Retinal pigment epithelial cell (primary cell): ENCODE measurements at places on chromosomes 5 and 9.

GRCh38 chr9:88950341-88951154, 40.7 kb upstream of the S1PR3 start:
- no peak for DNase-seq

- no peak for DNase-seq
These were observed 68.6 kb downstream of the SKIC3 start for GRCh38 chr5:95486191-95486590.

GRCh38 chr9:17799369-17799768, 220.5 kb downstream of the SH3GL2 start:
- peak; percentile 51 for DNase-seq

- no peak for DNase-seq
These were observed 115.2 kb downstream of the GNAQ start for GRCh38 chr9:77916410-77916819.

DNA sequence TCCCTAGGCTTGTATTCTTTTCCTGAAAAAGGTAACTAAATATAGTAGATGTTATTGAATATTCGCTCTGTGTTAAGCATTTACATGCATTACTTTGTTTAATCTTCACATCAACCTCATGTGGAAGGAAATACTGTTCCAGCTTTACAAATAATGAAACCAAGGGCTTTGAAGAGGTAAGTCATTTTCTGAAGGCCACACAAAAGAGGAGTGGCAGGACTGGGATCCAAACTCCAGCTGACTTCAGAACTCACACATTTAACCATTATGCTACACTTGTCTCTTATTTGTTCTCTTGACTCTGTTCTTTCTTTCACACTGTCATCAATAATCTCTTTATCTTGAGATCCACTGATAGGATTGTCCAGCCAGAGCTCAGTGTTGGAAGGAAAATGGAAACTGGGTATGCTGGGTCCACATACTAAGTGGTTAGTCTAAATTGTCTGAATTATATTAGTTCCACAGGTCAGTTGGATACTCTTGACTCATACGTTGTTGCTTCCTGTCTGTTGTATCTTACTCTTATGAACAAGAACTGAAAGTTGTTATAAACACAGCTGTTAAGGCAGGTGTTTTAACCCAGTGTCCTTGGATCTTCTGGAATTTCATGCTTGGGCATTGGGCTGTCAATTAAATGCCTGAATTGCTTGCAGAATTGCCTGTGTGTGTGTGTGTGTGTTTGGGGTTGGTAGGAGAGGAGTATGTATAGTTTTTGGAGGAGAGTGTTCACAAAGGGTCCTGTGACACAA, 65.6 kb downstream of the TLE4 start:
- DNase-seq = no peak

GRCh38 chr5:37283214-37283820, 34.1 kb upstream of the CPLANE1 start:
- DNase-seq = no peak
